ENCODE measurements at places on chromosomes 3 and 15.

DNA sequence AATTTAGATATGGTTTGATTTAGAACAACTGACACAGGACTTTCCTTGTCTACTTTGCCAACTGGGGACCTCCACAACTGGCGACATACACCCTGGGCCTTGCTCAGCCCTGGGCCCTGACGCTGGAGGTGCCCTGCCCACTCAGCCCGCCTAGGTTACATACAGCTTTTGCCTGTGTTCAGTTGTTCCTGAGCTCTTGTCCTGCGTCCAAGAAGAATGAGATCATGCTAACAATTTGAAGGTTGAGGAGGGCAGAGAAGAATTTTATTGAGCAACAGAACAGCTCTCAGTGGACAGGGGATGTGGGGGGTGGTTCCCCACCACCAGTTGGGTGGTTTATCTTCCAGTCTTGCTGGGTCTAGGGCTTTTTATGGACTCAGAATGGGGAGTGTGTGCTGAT lies 67.9 kb downstream of the IQCH start:
- DNase-seq, result no peak

DNA sequence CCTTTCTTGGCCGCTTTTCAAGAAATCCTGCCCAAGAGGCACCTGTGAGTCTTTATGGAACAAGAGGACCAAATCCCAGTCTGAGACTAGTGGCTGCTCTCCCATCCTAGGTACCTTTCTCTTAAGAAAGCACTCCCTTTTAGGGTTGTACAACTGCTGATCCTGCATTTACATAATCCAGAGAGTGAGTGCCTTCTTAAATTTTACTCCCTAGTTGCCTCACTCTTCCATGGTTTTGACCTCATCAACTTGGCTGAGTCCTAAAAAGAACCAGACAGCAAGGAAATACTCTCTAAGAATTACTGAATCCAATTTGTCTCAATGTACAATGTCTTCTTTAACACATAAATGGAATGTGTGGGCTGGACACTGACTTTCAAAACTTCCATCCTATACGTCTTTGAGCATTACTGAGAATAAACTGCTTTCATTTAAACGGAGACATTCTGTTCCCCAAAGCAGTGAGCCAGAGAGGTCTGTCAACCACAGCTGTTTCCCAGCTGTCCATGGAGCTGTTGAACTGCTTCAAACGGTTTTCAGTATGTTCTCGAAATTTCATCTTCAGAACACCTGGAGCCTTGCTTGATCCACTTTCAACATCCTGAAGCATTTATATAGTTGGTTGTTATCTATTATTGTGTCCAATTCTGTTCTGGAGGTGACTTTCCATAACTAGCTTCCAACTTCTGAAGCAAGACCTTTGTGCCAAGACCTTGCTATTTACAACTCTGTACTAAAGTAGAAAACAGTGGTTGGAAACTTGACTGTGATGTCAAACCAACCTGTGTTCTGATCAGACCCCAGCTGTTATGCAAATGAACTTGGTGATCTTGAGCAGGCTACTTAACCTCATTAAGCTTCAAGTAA lies 179.1 kb downstream of the SLC9A9 start:
- no peak for DNase-seq

- no peak for DNase-seq
Observed at GRCh38 chr3:135169651-135170050, 374.6 kb downstream of the EPHB1 start.

- no peak for DNase-seq
Observed at GRCh38 chr3:5784690-5785089, 597.2 kb downstream of the EDEM1 start.

GRCh38 chr3:51340013-51340829 lies 44.9 kb upstream of the MANF start:
- no peak for DNase-seq

GRCh38 chr3:23442598-23443383 lies 239.7 kb downstream of the UBE2E2 start:
- DNase-seq, result no peak

DNA sequence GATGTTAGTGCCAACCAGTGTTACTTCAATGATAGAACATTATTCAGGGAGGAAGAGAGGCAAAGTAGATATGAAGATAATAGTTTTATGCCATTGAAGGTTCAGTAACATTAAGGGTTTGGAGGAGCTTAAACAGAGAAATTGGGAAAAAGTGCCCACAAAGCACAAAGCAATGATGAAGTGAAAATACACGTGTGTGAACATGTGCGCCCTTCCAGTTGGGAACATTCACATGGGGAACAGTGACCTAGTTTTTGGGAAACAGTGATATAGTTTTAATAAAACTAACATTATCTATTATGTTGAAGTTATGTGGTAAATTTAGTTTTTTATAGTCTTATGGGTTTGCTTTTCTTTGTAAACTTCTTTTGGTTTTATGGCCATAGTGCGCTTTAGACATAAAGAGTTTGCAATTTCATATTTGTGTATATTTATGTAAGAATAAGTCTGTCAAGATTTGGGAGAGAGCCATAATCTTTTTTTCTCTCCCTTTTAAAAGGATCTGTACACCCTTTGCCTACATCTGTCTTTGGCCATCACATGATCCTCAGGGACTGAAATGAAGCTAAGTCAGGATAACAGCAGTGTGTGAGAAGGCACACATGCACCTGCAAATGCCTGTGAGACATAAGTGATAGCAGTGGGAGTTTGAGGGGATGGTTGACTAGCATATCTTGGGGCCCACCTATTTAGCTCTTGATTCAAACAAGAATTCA lies 450.3 kb upstream of the THRB start:
- DNase-seq, result no peak

- DNase-seq, result no peak
Observed at GRCh38 chr3:113626503-113627371, 69.7 kb downstream of the USF3 start.

DNA sequence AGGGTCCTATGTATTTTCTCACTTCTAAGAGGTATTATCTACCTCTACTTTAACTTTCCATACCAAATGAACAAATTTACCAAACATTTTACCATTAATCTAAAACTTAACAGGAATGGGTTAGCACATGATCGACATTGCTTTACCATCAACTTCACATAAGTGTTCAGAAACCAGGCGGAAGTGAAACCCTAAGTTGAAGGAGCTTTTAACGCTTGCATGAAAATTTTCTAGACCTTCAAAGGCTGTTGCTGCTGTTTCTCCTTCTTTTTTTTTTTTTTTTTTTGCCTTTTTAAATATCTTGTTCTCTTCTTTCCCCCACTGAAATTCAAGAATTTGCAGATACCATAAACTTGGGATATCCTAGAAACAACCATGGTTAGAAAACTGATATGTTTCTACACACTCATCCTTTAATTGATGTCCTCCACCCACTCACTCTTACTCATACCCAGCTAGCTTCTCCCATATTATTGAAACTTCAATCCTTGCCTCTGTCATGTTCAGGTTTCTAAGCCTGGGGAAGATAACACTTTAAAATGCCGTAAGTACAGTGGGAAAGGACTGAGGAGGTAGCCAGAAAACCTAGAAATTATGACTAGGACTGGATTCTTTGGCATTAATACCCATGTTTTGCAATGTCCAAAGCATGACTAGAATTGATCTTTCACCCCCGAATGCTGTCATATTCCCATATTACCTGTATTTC lies 24.7 kb downstream of the MYO5A start:
- DNase-seq, result no peak

DNA sequence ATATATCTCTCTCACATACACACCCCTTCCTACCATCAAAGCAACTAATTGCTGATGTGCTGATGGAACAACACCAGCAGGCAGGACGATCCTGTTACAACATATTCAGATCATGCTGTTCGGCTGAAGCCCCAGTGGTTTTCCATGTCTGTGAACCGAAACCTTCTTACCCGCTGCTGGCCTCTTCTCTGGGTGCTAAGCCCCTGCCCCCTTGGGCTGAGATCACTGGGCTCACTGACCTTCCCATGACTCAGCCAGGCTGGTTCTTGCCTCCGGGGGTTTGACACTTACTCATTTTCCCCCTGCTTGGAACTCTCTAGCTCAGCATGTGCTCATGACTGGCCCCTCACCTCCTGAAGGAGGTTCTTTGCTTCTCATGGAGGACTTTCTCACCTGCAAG lies 122.0 kb upstream of the RGMA start:
- DNase-seq, result no peak

GRCh38 chr3:119912220-119912619 lies 130.3 kb downstream of the NR1I2 start:
- no peak for DNase-seq

DNA sequence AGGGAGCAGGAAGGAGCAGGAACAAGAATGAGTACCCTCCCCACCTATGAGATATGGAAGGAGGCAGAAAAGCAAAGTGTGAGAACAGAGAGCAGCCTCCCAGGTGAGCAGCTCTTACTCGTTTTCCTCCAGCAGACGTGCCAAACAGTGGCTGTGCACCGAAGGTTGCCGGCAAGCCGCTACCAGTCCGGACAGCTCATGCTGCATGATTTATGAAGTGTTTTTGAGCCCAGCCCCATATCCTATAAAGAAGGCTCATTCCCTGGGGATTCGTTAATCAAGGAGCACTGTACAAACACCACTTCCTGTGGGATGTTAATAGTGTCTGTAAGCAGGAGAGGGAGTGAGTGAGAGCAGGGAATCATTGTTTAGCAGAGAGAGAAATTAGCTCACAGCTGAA lies 118.3 kb upstream of the FOXB1 start:
- no peak for DNase-seq

GRCh38 chr15:25378501-25378901 lies 60.3 kb downstream of the UBE3A start:
- DNase-seq, result no peak

GRCh38 chr3:188756241-188756640 lies 415.5 kb upstream of the TPRG1 start:
- DNase-seq, result no peak

DNA sequence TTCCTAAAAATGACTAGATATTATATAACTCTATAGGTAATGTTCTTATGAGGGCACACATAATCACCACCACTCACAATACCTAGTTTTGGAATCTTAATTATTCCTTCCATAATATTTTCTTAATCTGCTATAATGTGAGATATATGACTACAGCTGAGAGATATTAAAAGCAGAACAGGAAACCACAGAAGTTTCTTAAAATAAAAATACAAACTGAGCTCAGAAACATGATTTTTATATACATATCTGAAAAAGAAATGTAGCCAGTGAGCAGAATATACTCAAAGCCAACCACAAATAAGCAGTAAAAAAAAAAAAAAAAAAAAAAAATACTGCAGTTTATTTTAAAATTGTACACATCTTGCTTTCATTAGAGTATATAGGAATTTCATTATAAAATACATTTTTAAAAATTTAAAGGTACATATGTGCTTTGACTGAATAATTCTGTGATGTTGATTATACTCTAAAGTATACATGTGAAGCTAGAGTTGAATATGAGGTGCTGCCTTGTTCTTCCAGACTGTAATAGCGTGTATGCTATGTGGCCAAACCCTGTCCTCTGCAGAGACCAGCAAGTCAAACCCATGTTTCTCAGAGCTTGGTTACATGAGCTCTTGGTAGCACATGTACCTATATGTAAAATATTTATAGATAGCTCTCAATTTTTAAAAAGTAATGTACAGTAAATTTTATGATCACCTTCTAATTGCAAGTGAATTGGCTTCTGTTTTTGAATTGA lies 175.0 kb downstream of the UBE2E2 start:
- no peak for DNase-seq

- DNase-seq, result no peak
Observed at GRCh38 chr3:132394320-132394719, 23.0 kb upstream of the DNAJC13 start.

DNA sequence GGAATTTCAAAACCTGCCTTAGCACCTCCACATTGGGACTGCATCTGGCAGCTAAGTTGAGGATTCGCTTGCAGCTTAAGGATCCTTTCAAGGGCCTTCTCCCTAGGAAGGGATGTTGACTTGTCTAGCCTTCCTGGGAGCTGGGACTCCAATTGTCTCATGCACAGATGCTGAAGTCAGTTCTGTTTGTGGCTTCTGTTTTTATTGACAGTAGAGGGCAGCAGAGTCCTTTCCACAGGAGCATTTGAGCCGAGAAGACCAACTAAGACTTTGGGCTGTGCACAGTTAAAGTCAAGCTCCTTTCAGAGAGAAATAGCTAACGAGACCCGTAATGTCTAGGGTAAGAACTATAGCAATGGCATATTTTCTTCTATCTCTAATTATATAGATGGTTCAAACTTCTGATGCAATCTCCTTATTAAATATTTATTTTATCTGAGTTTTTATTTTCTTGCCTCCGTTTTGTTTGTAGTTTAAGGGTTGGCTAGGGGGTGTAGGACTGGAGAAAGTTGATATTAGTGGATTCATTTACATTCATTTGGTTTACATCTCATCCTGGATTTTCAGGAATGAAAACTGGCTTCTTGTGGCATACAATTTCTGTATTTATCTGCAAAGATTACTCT lies 59.7 kb upstream of the KBTBD8 start:
- peak; percentile 3 for DNase-seq

- DNase-seq, result no peak
Observed at GRCh38 chr15:39204031-39204430, 376.8 kb upstream of the THBS1 start.

DNA sequence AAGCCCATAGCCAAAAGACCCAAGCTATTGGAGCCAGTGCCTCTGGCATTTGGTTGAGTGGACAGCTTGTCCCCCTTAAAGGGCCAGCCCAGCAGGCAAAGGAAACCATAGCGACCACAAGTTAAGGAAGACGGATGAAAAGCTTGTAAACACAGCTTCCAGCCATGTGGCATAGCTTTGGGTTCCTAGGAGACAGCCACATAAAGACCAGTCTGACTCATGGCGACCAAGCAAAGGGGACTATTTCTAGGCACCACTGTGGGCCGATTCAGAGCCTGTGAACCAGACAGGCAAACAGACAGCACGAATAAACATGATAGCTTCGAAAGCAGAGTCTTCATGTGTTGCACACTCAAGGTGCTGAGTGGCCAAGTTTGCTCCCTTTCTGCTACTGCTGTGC lies 30.5 kb upstream of the SRGAP3 start:
- DNase-seq, result no peak

DNA sequence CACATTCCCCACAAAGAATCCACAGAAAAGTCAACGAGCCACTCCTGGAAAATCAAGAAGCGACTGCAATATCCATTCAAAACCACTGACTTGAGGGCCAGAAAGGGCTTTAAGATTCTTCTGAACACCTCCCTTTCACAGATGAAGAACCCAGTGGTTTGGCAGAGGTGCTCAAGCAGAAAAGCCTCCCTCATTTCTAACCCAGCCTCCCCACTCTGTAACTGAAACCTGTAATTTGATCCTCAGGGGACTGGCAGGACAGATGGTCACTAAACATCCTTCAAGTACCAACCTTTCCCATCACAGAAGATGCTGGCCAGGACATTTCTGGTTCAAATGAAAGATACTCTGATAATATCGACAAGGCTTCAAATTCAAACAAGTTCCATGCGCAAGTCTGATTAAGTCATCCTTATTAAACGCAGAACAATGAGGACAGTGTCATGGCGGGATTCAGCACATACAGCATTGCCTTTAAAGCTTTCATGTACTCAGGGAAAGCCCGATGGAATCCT lies 5.5 kb downstream of the SEMA5B start:
- DNase-seq, result no peak

GRCh38 chr15:23387621-23388190 lies 33.2 kb downstream of the GOLGA8S start:
- no peak for DNase-seq

- no peak for DNase-seq
Observed at GRCh38 chr3:185977679-185978040, 39.8 kb upstream of the TRA2B start.

- DNase-seq, result no peak
Observed at GRCh38 chr3:14647976-14648955, 3.3 kb upstream of the CCDC174 start.

Measured in activated CD4-positive, CD25-positive, alpha-beta regulatory T cell treated with anti-CD3 and anti-CD28 coated beads, Interleukin-2, amount 50 U/mL, for 16 hours (primary cell).